ENCODE measurements at places on chromosomes 16 and 17.

GRCh38 chr17:46049656-46050055 is 50.6 kb downstream of the STH start:
- H3K4me3 ChIP-seq, result no peak overlapping the region
- no peaks in the 10 kb centered on the region for H3K27me3 ChIP-seq
- H3K27ac ChIP-seq, result no peak overlapping the region
- H3K36me3 ChIP-seq, result peaks cover 66% of the 10 kb centered on the region

- peak; percentile 76 for DNase-seq
- H3K27me3 ChIP-seq, result no peaks in the 10 kb centered on the region
- H3K4me1 ChIP-seq, result peaks cover 27% of the 10 kb centered on the region
- no peaks in the 10 kb centered on the region for H3K36me3 ChIP-seq
Measured at GRCh38 chr17:63445571-63445953, 544 bp downstream of the CYB561 start.

DNA sequence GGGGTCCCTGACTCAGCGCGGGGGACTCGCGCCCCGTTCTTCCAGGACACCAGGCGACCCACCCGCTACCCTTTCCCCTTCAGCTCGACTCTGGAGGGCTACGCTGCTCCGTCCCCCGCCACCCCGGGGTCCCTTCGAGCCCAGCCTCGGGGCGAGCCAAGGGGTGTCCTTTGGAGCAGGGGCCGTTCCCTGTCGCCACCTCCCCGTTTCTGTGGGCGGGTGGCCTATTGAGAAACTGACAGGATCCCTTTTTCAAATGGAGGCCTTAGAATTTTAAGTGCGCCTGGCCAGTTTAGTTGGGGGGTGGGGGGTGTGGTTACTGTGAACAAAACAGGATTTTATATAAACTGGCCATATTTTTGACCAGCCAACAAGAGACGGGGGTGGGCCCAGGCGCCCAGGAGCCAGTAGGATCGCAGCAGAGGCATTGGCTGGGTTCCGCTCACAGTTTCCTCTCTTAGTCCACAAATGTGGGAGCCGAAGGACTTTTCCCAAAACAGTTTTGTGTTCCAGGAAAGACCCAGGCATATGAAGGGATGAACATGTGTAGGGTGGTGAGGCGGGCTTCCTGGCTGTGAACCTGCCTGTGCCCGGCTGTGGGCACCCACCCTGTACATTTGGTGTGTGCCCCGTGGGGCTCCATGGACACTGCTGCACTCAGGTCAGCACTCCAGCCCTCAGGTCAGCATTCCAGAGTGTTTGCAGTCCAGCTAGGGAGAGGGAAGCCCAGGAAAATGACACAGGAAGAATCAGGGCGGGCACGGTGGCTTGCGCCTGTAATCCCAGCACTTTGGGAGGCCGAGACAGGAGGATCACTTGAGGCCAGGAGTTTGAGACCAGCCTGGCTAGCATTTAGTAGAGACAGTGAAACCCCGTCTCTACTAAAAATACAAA is 722 bp upstream of the TIMP2 start:
- H3K36me3 ChIP-seq, result no peaks in the 10 kb centered on the region
- peaks cover 57% of the 10 kb centered on the region for H3K4me1 ChIP-seq
- H3K27ac ChIP-seq, result peak overlapping the region; percentile 80
- H3K4me3 ChIP-seq, result peak overlapping the region; percentile 80

DNA sequence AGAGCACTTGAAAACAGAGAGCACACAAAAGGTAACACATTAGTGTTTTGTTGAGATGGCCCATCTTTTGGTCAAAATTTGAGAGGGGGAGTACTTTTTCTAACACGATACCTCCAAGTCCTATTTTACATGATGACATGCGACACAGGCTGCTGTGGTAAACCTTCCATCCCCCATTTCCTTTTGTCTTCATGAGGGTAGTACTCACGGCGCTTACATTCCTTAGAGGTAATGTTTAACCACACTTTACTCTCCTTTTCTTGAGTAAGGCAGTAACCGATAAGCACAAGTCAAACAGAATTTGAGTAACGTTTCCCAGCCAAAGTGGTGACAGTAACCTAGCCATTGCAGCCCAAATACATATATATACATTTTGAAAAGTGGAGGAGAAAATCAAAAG is 35.8 kb upstream of the PITPNM3 start:
- DNase-seq, result peak; percentile 82
- no peaks in the 10 kb centered on the region for H3K27me3 ChIP-seq
- peaks cover 89% of the 10 kb centered on the region for H3K36me3 ChIP-seq
- peaks cover 8% of the 10 kb centered on the region for H3K4me1 ChIP-seq
- no peak overlapping the region for H3K4me3 ChIP-seq

DNA sequence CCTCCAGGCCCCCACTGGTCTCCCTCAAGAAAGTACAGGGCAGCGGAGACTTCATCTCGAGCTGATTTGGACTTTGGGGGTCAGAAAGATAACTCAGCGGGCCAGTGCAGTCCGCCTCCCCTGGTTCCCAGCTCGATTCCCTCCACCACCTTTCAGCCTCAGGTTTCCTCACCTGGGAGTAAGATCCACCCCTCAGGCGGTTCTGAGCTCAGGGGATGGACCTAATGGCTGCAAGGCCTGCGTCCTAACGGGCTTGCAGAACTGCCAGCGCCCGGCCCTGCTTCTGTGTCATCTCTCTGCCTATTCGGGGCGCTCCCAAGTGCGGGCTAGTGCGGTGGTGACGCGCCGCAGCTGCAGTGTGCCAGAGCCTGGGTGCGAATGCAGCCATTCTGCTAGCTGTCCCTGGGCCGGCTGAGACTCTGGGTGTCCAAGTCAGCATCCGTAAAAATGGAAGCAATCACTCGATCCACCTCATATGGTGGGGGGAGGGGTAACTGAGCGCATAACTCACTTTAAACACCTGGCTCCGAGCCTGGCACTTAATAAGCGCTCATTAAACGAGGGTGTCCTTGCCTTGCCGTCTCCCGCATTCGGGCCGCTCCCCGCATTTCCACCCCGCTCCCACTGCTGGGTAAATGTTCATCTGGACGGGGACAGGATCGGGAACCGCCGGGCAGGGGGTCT is 129.6 kb upstream of the LHX1 start:
- H3K4me1 ChIP-seq, result peaks cover 11% of the 10 kb centered on the region
- peaks cover 93% of the 10 kb centered on the region for H3K27me3 ChIP-seq
- H3K36me3 ChIP-seq, result no peaks in the 10 kb centered on the region
- H3K4me3 ChIP-seq, result peak overlapping the region; percentile 35

- H3K4me3 ChIP-seq, result no peak overlapping the region
- no peaks in the 10 kb centered on the region for H3K36me3 ChIP-seq
- no peak overlapping the region for H3K27ac ChIP-seq
- no peaks in the 10 kb centered on the region for H3K4me1 ChIP-seq
- no peak for DNase-seq
Measured at GRCh38 chr17:39765766-39766165, 28.0 kb downstream of the GRB7 start.

DNA sequence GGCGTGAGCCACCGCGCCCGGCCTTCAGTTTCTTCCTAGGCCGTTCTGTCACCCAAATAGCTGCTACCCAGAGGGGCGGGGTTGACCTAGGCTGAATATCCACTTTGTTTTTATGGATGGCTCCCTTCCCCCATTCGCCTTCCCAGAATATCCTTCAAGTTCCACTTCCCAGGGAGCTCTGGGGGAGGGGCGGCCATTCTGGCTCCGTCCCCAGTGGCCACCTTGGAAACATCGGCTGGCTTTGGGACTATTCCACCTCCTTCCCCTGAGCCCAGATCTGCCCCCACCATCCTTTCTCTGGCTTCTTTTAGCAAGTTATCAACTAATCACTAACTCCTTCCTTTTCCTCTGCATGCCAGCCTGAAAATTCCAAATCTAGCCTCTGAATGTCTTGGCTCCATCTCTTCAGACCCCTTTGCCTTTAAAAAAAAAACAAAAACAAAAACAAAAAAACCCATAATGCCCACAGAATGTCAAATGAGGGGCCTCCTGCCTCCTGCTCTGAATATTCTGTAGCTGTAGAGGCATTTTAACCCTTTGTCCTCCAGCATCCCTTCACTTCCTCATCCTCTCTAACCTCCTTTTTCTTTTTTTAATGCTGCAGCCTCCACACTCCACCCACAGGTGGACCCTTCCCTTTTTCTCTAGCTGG is 6.4 kb downstream of the ATP1B2 start:
- no peaks in the 10 kb centered on the region for H3K27me3 ChIP-seq
- H3K27ac ChIP-seq, result no peak overlapping the region
- H3K36me3 ChIP-seq, result no peaks in the 10 kb centered on the region
- no peak overlapping the region for H3K4me3 ChIP-seq
- peak; percentile 73 for DNase-seq

DNA sequence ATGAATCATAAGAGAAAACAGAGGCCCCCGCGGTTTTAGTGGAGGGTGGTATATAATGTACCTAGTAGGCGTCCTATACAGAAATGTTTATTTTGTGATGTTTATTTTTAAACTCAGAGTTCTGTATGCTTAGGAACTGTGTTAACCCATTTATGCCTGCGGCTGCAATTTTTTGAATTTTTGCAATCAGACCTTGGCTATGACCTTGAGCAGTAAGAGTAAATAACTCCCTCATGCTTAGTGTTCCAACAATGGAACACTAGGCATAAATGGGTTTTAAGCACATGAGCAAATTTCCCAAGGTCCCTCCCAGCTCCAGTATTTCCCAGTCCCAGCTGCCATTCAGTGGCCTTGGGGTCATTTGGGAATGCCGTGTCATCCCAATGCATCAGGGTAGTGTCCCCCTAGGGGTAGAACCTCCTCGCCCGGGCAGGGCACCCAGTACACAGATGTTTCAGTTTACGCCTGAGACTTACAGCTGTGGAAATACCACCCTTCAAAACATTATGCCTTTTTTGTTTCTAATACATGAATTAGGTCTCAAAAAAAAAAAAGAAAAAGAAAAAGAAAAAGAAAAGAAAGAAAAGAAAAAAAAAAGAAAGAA is 605.8 kb upstream of the CDH11 start:
- DNase-seq, result no peak
- no peaks in the 10 kb centered on the region for H3K36me3 ChIP-seq
- no peaks in the 10 kb centered on the region for H3K27me3 ChIP-seq
- H3K4me1 ChIP-seq, result no peaks in the 10 kb centered on the region
- H3K27ac ChIP-seq, result no peak overlapping the region

- H3K36me3 ChIP-seq, result peaks cover 54% of the 10 kb centered on the region
- DNase-seq, result no peak
- H3K4me3 ChIP-seq, result peak overlapping the region; percentile 98
- H3K4me1 ChIP-seq, result peaks cover 85% of the 10 kb centered on the region
- H3K27me3 ChIP-seq, result no peaks in the 10 kb centered on the region
Measured at GRCh38 chr17:81858967-81859905, 1.1 kb downstream of the P4HB start.

- no peak overlapping the region for H3K27ac ChIP-seq
- DNase-seq, result no peak
- H3K27me3 ChIP-seq, result no peaks in the 10 kb centered on the region
- H3K4me1 ChIP-seq, result peaks cover 11% of the 10 kb centered on the region
- H3K36me3 ChIP-seq, result no peaks in the 10 kb centered on the region
Measured at GRCh38 chr17:60528828-60529227, 2.8 kb upstream of the APPBP2 start.

DNA sequence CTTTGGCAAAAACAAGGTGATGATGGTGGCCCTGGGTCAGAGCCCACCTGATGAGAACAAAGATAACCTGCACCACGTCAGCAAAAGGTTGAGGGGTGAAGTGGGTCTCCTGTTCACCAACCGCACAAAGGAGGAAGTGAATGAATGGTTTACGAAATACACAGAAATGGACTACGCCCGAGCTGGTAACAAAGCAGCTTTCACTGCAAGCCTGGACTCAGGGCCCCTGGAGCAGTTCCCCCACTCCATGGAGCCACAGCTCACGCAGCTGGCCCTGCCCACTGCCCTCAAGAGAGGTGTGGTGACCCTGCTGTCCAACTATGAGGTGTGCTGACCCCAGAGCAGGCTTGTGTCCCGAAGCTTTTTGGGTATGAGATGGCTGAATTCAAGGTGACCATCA is 29.7 kb upstream of the DLX4 start:
- peaks cover 32% of the 10 kb centered on the region for H3K27me3 ChIP-seq
- H3K4me1 ChIP-seq, result no peaks in the 10 kb centered on the region
- no peak overlapping the region for H3K27ac ChIP-seq
- no peaks in the 10 kb centered on the region for H3K36me3 ChIP-seq
- no peak for DNase-seq

GRCh38 chr17:34413443-34414119 is 50.5 kb upstream of the CCL1 start:
- no peaks in the 10 kb centered on the region for H3K36me3 ChIP-seq
- H3K4me1 ChIP-seq, result no peaks in the 10 kb centered on the region
- peak; percentile 11 for DNase-seq

DNA sequence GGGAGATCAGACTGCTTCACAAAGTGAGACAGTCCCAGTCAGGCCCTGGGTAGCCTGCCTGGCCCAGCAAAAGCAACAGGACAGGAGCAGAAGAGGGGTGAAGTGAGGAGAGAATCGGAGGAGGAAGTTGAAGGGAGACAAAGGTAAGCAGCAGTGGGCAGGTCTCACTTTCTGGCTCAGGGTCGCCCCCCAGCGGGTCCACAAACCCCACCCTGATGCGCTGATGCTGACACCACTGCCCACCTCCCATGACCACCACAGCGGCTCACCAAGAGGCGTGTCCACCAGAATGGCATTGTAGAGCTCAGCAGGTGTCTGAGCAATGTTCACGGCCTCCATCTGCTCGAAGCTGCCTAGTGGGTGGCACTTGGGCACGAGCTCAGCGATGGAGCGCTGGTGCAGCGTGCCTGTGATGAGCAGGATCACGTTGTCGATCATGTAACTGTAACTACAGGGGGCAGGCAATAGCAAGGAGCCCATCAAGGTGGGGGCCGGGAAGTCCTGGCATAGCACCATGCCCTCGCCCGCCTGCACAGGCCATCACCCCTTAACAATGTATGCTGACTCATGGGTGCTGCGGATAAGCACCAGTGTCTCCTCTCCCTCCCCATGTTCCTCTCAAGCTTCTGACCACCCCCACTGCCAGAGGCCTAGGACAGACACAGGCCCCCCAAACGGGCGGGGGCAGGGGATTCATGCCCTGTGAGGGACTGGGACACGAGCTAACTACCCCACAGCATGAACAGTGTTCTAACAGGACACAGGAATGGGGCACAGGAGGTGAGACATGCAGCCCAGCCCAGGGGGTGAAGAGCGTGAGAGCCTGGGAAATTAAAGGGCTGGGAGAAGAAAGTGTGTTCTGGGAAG is 13.6 kb downstream of the HSD11B2 start:
- H3K27ac ChIP-seq, result no peak overlapping the region
- H3K4me1 ChIP-seq, result peaks cover 88% of the 10 kb centered on the region
- peaks cover 18% of the 10 kb centered on the region for H3K36me3 ChIP-seq
- H3K27me3 ChIP-seq, result no peaks in the 10 kb centered on the region
- no peak overlapping the region for H3K4me3 ChIP-seq

GRCh38 chr17:38452719-38453118 is 24.5 kb downstream of the ARHGAP23 start:
- no peak overlapping the region for H3K4me3 ChIP-seq
- peak overlapping the region; percentile 82 for H3K27ac ChIP-seq
- peaks cover 7% of the 10 kb centered on the region for H3K27me3 ChIP-seq
- no peak for DNase-seq

DNA sequence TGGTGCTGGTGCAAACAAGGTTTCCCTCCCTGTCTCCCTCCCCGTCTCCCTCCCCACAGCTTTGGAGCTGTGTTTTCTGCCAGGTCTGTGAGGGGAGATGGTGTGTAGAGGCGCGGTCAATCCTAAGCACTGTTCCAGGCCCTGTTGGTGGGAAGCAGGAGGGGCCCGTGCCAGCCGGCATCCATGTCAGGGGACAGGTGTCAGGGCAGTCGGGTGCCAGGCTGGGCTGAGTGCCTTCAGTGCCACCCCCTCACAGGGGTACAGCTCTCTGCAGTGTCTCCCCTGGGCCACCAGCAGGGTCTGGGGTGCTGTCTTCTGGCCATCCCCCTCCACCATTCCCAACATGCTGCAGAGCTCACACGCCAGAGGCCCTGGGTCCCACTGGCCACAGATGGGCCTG is 73.6 kb downstream of the KLHDC4 start:
- H3K27me3 ChIP-seq, result peaks cover 42% of the 10 kb centered on the region
- DNase-seq, result no peak
- no peaks in the 10 kb centered on the region for H3K4me1 ChIP-seq
- H3K27ac ChIP-seq, result no peak overlapping the region

- H3K27ac ChIP-seq, result no peak overlapping the region
- no peak for DNase-seq
Measured at GRCh38 chr17:27873211-27873610, 20.0 kb downstream of the LYRM9 start.

All from stomach (tissue), 19 donors.